Breast epithelium (tissue), 4 donors: ENCODE measurements at places on chromosomes 12 and 14.

GRCh38 chr14:103727313-103727980 lies 11.8 kb downstream of the ZFYVE21 start:
- DNase-seq = no peak

DNA sequence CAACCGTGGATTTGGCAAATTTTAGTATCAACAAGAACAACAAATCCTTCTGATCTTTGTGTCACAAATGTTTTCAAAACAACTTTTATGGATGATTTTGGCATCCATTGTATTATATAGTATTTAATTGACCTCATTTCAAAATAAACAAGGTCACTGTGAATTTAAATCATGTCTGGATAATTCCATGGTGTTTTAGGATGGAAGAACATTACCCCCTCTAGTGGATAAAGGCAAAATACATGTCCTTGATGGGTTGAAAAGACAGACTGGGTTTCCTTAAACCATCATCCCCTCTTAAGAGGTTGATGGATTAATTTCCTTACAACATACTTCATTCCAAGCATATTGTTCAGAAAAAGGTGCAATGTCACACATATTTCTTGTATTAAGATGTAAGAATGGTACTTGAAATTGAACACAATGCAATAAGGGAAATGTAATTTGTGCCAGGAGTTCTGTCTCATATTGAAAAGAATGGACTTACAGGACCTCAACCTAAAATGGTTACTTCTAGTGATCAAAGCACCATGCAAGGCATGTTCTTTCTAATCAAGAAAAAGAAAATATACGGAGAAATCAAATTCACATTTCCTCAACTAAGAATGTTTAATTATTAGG lies 352.0 kb downstream of the BCAT1 start:
- no peak for DNase-seq

GRCh38 chr12:108918206-108918605 lies 38.3 kb downstream of the DAO start:
- DNase-seq = no peak

DNA sequence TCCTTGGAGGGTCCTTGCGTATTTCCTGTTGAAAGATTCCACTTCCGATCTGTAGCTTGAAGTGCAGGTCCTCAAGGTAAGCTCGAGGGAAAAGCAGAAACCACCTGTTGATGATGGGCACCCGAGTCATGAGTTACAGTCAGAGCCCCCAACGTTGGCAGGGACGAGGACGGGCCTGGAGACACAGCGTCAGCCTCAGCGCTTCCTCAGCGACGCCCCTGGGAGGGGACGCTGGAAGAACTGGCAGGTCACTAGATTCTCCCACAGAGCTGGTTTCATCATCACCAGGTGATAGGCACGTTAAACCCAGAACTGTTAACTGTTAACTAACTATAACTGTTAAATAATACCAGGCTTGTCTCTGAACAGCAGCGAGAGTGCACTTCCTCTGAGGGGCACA lies 101.8 kb downstream of the TNFAIP2 start:
- no peak for DNase-seq

- DNase-seq = no peak
Observed at GRCh38 chr12:94941440-94941862, 62.0 kb downstream of the NDUFA12 start.

DNA sequence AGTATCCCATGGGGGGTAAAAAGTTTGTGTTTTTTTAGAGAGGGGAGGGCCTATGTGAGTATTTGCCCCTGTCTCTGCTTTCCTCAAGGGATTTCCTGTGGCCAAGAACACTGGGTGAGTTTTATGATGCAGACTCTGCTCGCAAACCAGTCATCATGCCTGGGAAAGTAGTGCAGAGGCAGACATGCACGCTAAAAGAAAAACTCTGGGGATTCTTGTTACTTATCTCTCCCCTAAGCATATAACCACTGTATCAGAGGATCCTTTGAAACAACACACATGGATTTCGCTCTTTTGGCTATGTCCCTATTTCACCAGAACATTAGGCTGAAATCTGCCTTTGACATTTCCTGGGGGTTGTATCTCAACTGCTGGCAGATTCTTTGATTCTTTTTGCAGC lies 1845.8 kb upstream of the SEL1L start:
- DNase-seq = no peak

- DNase-seq = no peak
Observed at GRCh38 chr12:14665354-14666348, 30.7 kb downstream of the GUCY2C start.

DNA sequence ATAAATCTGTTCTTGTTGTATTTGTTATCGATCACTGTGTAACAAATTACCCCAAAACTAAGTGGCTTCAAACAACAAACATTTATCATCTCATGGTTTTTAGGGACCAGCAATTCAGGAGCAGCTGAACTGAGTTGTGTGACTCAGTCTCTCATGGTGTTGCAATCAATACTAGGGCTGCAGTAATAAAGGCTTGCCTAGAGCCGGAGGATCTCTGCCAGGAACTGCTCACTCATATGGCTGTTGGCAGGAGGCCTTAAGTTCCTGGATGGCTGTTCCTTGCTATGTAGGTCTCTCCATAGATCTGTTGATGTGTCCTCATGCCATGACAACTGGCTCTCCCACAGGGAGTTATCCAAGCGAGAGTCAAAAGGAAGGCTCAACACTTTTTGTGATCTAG lies 3.8 kb upstream of the PSMC6 start:
- DNase-seq = no peak

- no peak for DNase-seq
Observed at GRCh38 chr12:91723191-91723590, 422.5 kb downstream of the BTG1 start.

GRCh38 chr12:119302451-119303080 lies 32.0 kb upstream of the CCDC60 start:
- no peak for DNase-seq

DNA sequence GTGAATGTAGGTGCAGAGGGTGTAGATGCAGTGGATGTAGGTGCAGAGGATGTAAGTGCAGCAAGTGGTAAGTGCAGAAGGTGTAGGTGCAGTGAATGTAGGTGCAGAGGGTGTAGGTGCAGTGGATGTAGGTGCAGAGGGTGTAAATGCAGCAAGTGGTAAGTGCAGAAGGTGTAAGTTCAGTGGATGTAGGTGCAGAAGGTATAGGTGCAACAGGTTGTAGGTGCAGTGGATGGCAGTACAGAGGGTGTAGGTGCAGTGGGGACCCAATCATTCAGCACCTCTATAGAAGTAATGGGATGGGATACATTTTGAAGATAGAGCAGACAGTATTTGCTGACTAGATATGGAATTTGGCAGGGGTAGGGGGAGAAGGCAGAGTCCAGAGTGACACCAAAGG lies 85.0 kb downstream of the HECTD4 start:
- DNase-seq = no peak

DNA sequence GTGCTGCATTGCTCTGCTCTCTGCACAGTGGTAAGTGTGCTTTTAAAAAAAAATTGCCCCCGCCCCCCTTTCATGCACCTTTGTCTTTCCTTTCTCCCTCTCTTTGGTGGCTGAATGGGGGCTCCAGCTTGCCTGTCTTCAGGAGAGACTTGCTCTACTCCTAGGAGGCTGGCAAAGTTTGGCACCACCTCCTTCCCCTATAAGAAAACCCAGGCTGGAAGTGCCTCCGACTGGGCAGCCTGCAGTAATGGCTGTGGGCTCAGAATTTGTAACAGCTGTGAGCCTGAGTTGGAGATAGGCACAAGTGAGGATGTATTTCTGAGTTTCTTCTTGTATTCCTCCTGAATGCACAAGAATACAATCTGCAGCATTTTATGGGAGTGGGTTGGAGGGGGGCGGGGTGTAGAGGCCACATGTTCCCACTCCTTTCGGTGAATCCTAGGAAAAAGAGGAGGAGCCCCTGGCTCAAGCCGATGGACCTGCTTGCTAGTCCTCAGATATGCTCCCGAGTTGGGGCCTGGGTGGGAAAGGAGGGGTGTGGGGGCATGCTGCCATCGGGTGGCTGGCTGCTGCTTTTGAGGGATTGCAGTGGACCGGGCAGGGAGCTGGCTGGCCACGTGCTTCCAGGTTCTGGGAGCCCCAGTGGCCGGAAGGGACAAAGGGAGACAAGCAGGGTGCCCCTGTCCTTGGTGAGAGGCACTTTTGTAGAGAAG lies 124.3 kb downstream of the TSPAN9 start:
- DNase-seq = no peak

DNA sequence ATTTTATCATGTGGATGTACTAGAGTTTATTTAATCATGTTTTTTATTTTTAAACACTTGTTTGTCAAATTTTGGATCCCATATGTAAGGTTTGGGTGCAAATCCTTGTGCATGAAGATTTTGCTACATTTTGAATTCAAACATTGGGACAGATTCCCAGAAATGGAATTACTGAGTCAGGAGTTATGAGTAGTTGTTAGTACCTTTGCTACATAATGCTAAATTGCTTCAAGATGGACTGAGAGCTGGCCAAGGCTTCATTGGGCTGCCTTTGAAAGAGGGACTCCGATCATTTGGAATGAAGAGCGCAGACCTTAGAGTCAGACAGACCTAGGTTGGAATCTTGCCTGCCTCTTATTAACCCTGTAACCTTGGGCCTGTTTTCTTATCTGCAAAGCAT lies 154.9 kb upstream of the PWP1 start:
- DNase-seq = no peak

DNA sequence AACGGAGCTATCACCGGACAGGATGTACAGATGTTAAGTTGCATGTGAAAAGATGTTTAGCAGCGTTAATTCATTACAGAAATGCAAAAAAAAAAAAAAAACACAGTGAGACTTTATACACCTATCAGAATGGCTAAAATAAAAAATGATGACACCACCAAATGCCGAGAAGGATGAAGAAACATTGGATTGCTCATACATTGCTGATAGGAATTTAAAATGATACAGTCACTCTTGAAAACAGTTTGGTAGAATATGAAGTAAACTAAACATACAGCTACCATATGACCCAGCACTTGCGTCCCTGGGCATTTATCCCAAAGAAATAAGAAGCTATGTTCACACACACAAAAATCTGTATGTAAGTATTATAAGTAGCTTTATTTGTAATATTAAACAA lies 574.1 kb downstream of the SLC16A7 start:
- DNase-seq = no peak
